Right renal cortex interstitium (tissue), 3 donors: ENCODE measurements at places on chromosomes 13 and 19.

GRCh38 chr13:28001049-28001448 is 12.6 kb upstream of the URAD start:
- no peak for DNase-seq

DNA sequence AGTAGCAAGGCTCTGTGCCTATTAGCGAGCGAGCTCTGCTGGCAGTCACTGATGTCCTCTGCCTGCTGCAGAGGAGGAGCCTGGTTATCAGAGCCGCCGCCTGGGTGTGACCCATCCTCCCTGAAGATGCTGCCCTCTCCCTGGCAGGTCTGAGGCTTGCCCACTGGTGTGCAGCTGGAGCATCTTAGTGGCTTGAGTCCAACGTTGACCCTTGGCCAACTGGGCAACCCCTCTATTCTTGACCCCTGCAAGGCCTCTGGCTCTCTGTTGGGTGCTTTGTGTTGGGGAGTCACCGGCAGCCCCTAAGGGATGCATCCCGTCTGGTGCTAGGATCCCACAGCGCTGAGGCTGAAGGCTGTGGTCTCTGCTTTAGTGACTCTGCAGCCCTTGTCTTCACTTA is 277.9 kb upstream of the SOX1 start:
- no peak for DNase-seq

DNA sequence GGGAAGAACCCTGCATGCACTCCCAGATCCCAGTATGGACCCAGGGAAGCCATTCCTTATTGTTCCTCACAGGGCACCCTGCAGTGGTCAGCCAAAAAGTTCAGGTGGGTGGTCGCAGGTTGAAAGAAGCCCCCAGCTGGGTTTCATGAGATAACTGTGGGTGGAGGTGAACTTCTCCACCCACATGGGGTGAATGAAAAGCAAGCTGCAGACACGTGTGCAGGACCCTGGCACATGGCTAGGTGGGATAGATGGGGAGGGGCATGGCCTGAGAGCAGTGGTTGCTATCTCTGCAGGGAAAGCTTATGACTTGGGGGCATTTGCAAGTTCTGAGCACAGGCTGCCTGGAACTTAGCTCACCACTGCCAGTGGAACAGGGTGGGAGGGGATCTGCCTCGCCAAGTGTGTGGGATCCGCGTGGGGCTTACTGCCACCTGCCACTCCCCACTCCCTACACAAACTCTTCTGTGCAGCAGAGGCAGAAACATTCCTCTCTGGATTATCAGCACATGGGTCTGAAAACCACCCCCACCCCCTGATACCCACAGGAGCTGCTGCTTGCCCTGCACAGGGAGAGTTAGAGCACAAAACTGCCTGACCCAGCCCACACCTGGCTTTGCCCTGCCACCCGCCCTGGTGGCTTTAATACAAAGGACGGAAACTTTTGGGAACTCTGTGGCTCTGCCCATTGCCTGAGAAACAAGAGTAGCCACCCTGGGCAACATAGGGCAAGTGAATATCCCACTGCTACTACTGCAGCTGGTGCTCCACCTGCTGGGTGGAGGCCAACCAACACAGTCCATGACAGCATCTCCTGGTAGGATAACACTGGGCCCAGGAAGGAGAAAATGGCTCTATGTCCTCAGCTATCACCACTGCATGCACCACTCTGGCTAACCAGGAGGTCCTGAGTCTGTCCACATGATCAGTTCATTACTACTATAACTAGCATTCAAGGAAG is 24.4 kb downstream of the PLA2G4C start:
- DNase-seq: no peak

DNA sequence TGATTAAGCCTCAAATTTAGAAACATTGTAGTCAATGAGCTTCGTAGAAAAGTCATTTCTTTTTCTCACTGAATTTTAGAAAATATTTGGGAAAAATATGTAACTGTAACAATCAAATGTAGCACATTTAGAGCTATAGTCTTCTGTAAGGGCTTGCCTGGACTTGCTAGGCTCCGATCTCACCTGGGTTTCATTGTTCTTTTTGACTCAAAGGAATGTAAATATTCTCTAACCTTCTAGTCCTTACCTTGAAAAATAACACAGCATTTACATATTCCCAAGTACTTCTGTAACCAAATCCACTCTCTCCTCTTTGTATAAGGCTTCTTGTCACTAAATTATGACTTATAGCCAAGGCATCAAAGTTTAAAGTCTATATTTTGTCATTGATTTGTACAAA is 2.9 kb upstream of the UFM1 start:
- no peak for DNase-seq

DNA sequence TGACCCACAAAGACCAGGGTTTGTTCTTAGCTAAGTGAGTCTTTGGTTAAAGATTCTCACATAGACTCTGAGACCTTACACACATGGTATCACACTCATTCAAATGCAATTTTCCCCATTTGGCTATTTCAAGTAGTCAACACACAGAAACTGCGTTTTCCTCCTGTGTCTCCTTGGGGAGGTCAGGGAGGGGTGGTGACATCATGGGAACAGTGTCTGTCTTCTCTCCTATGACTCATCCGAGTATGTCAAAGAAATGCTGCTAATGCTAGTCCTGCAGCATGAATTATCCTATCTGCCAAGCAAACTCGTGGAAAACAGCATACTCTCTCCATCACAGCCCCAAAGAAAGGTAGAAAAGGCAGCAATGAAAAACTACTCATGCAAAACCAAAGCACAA is 100.2 kb downstream of the ENOX1 start:
- no peak for DNase-seq

- DNase-seq: no peak
Measured at GRCh38 chr13:43432958-43433357, 353.8 kb downstream of the ENOX1 start.

GRCh38 chr13:106619688-106620555 is 52.0 kb upstream of the ARGLU1 start:
- peak; percentile 34 for DNase-seq

DNA sequence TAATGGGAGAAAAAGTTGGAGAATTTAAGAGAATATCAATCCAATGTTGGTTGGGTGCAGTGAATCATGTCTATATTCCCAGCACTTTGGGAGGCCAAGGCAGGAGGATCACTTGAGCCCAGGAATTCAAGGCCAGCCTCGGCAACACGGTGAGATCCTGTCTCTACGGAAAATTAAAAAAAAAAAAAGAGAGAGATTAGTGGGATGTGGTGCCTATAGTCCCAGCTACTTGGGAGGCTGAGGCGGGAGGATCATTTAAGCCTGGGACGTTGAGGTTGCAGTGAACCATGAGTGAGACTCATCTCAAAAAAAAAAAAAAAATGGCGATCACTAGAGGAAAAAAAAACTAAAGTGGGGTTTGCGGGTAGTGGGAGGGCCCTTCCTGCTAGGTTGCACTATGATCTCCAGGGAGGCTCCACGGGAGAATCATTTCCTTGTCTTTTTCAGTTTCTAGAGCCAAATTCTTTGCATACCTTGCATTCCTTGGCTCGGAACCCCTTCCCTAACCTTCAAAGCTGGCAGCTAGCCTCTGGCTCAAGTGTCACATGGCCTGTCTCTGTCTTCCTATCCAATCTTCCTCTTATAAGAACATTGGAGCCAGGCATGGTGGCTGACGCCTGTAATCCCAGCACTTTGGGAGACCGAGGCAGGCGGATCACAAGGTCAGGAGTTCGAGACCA is 5.8 kb upstream of the ERCC2 start:
- DNase-seq: peak; percentile 50

- DNase-seq: no peak
Measured at GRCh38 chr13:40498461-40498860, 168.0 kb downstream of the FOXO1 start.

- no peak for DNase-seq
Measured at GRCh38 chr13:99385161-99385560, 78.0 kb upstream of the GPR183 start.

DNA sequence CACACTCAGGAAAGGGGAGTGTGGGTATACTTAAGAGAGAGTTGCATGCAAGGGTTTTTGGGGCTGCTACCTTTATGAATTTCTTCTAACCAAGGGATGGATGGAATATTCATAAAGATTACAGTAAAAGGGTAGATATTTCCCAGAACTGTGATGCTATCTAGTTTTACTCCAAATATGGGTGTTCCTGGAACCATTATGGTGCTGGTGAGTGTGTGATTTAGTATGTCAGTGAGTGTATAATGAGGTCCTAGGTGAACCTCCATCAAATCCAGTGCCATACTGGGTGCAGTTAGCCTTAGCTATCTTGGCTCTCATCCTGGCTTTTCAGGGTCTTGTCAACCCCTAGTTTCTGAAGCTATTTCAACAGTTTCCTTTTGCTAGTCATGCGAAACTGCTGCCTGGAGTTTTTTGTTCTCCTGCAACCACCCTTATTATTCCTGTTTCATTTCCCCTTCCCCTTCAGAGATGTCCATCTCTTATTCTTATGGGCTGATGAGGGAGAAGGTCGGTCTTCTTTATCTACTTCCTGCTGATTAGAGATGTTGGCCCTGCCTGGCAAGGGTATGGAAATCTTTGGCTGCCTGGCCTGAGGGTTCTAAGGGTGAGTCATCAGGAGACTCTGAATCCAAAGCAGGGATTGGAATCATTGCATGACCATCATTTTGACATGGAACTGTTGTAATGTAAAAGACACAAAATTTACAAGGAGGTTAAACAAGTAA is 202.3 kb downstream of the NBEA start:
- no peak for DNase-seq

DNA sequence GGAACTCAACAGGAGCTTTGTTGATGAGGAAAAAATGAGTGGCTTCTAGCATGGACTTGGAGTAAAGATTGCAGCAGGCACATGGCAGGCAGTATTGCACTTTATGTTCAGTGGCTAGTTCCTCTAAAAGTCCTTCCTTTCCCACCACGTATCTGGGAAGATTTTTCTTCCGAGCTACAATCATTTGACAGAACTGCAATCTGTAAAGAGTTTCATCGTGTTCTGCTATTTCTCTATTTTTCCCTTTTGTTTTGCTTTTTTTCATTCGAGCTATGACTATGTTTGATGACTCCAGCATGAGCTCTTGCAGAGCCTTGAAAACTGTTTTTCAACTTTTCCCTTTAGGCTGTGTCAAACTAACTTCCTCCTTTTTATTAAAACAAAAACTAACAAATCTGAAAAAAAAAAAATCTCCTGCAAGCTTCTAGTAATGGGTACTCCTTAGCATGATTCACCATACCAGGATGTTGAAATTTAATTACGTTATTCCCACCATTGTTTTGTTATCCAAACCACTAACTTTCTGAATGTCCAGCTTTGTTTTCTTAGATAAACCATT is 12.3 kb downstream of the CLDN10 start:
- no peak for DNase-seq

DNA sequence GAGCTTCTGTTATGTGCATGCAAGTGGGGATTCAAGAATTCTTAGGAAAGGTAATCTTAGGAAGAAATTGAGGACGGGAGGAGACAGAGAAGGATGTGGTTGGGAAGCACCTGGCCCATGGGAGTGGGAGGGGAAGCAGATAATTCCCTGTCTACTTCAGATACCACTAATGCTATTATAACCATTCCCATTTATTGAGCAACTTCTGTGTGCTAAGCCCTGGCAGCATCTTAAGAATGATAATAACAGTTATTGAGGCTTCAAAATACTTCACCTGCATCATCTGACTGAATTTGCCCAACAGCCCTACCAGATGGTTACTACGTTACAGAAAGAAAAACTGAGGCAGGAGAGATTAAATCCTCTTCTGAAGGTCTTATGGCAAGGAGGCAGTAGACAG is 1.4 kb downstream of the EPS8L1 start:
- no peak for DNase-seq

DNA sequence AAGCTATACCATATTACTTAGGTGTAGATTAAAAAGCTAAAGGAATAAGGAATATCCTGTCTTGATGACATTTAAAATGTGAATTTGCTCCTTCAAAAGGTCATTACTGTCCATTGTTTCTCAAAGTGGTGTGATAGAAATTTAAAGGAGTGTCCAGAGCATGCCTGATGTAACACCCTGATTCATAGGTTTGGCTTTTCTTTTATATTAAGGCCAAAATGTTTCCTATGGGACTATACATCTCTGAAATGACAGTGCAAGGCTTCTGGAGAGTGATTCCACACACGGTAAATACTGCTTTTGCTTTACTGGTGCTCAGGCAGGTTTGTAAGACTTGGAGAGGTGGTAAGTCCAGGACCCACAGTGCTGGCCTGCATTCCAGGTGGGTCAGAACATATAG is 289.9 kb downstream of the RFC3 start:
- DNase-seq: no peak

DNA sequence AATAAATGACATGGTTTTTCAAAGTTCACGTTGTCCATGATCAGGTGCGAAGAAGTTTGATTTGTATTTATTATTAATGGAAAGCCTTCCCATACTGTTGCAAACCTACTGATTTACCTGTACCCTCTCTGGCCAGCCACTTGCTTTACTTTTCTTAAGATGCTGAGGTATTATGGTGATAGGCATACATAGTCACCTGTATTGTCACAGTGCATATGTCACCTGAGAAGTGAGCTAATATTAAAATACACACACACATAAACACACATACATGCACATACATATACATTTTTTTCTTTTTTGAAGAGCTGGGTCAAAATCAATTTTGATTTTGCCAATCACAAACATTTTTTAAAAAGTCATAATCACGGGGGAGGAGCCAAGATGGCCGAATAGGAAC is 72.1 kb downstream of the RNASEH2B start:
- DNase-seq: no peak

GRCh38 chr19:7554990-7555864 is 19.7 kb downstream of the PNPLA6 start:
- DNase-seq: no peak

GRCh38 chr19:31113293-31113692 is 235.9 kb downstream of the TSHZ3 start:
- DNase-seq: no peak

- DNase-seq: no peak
Measured at GRCh38 chr19:2841855-2842574, 740 bp downstream of the ZNF555 start.

- no peak for DNase-seq
Measured at GRCh38 chr19:10289167-10289835, 451 bp upstream of the ICAM5 start.

DNA sequence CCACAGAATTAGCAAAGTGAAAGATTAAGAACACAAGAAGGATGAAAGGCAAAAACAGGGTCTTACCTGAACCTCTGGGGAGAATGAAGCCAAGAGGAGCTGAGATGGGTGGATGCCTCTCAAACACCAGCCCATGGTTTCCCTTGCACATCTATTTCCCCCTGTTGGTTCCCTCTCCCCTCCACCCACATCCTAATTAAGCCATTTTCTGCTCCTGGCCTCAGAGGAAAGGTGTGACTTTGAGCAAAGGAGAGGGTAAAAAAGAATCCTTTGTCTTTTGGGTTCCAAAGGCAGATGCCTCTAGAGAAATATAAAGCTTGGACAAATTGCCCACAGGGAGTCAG is 214.9 kb downstream of the RAP2A start:
- no peak for DNase-seq

- DNase-seq: no peak
Measured at GRCh38 chr13:77345150-77345780, 18.4 kb upstream of the MYCBP2 start.

GRCh38 chr13:46598820-46599180 is 45.8 kb downstream of the LRCH1 start:
- DNase-seq: no peak

DNA sequence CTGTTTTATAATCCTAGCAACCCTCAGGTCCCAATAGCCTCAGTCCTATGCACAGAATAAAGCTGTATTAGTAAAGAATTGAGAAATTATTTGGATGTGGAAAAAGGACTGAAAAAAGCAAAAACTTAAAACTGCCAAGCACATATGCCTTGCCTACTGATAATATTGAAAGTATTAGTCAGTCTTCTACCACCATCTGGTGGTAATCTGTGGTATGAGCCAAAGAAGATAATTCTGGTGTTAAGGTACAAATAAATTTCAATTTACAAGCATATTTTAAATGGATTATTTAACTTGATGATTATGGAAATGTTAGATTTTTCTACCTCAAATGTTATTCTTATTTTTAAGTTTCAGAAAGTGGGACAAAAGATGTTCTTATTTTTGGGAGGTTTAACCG is 460.3 kb upstream of the KLHL1 start:
- DNase-seq: peak; percentile 10
